CD4-positive, alpha-beta T cell (primary cell): ENCODE measurements at places on chromosomes 12 and 14. TPM values are rescaled to one million over a fixed set of nuclear protein-coding genes. Genes with fewer than 3 reads are reported as not detected.

IRF9 gene
- total RNA-seq: 262 TPM

KRT78 gene
- not detected for total RNA-seq

PIK3C2G gene
- total RNA-seq: not detected

FERMT2 gene
- total RNA-seq: 0.44 TPM

UBE2N gene
- 89.8 TPM for total RNA-seq

LMNTD1 gene
- total RNA-seq: not detected

INHBC gene
- 0.20 TPM for total RNA-seq

OTOGL gene
- total RNA-seq: not detected

SOS2 gene
- 56.7 TPM for total RNA-seq

ENO2 gene
- total RNA-seq: 103 TPM

PKP2 gene
- total RNA-seq: 0.22 TPM

SVOP gene
- total RNA-seq: not detected

COL2A1 gene
- not detected for total RNA-seq

CACNA2D4 gene
- 10.5 TPM for total RNA-seq

MUCL1 gene
- not detected for total RNA-seq

CMA1 gene
- not detected for total RNA-seq

AJUBA gene
- total RNA-seq: 1.1 TPM

SMCO3 gene
- total RNA-seq: not detected

DNA sequence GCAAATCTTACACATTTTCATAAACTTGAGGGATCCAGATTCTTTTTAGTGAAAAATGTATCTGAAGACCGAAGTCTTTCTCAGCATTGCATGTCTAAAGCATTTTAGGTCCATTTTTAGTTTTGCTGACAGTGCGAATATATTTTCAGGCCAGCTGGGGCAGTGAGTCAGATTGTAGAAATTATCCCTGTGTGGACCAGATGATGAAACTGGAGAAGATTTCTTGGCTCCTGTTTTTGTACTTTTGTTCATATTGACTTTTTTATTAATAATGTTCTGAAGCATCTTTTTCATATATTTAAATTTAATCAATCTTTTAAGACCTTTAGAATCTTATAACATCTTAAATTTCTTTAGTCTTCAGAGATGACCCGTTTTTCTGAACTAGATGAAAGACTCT is 173.1 kb downstream of the FLRT2 start:
- H3K27ac ChIP-seq: no peak overlapping the region
- no peaks in the 10 kb centered on the region for H3K27me3 ChIP-seq
- no peaks in the 10 kb centered on the region for H3K4me1 ChIP-seq
- DNase-seq: no peak
- no peaks in the 10 kb centered on the region for H3K36me3 ChIP-seq

GRCh38 chr14:104708606-104709268 is 15.3 kb upstream of the ADSS1 start:
- H3K4me1 ChIP-seq: peaks cover 8% of the 10 kb centered on the region
- H3K4me3 ChIP-seq: no peak overlapping the region
- DNase-seq: peak; percentile 85
- H3K27ac ChIP-seq: no peak overlapping the region
- peaks cover 54% of the 10 kb centered on the region for H3K36me3 ChIP-seq
- no peaks in the 10 kb centered on the region for H3K27me3 ChIP-seq

GRCh38 chr12:3294481-3294911 is 196.5 kb upstream of the PRMT8 start:
- H3K4me3 ChIP-seq: no peak overlapping the region
- H3K27ac ChIP-seq: no peak overlapping the region
- H3K36me3 ChIP-seq: no peaks in the 10 kb centered on the region
- no peak for DNase-seq
- peaks cover 3% of the 10 kb centered on the region for H3K27me3 ChIP-seq
- no peaks in the 10 kb centered on the region for H3K4me1 ChIP-seq

- no peak overlapping the region for H3K4me3 ChIP-seq
- H3K27ac ChIP-seq: no peak overlapping the region
- DNase-seq: no peak
- no peaks in the 10 kb centered on the region for H3K36me3 ChIP-seq
Measured at GRCh38 chr12:33116284-33116683, 219.7 kb upstream of the PKP2 start.

GRCh38 chr12:97616946-97617345 is 154.3 kb downstream of the RMST start:
- H3K4me1 ChIP-seq: no peaks in the 10 kb centered on the region
- no peak overlapping the region for H3K27ac ChIP-seq
- H3K36me3 ChIP-seq: no peaks in the 10 kb centered on the region

- no peaks in the 10 kb centered on the region for H3K27me3 ChIP-seq
- no peak overlapping the region for H3K27ac ChIP-seq
- no peak for DNase-seq
- H3K4me1 ChIP-seq: peaks cover 8% of the 10 kb centered on the region
Measured at GRCh38 chr12:116257215-116257614, 20.3 kb downstream of the MED13L start.

DNA sequence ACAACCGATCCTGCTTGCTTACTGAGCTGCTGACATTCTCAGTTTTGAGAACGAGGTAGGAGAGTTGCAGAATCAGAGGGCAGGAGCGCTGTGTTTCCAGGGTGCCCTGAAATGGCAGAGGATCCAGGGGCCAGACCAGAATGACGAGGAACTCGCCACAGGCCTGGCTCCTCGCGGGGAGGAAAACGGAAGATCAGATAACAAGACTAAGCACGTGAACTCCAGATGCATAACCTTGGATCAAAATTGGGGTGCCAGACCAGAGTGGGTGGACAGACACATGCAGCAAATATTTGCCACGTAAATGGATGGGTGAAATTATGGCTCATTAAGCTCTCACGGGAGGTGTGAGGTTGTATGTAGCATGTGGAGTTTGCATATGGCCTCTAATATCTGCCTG is 46.5 kb downstream of the ELK3 start:
- H3K27me3 ChIP-seq: no peaks in the 10 kb centered on the region
- no peak overlapping the region for H3K4me3 ChIP-seq
- H3K4me1 ChIP-seq: peaks cover 79% of the 10 kb centered on the region
- DNase-seq: no peak

DNA sequence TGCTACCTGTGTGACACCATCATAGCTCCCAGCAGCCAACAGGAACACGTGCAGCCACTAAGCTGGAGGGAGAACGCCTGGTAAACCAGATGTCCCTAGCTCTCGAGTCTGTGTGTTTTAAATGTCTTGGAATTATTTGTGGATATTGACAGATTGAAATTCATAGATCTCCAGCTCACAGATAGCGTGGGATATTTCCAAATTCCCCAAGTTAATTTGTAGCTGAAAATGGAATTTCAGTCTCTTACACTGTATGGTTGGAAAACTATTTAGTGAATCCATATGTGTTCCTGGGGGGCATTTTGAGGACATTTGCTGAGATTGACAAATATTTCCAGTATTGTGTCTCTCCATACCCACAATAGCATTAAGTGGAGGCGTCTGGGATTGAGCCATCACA is 618.6 kb upstream of the TMEM132C start:
- no peak overlapping the region for H3K4me3 ChIP-seq
- no peak overlapping the region for H3K27ac ChIP-seq
- no peaks in the 10 kb centered on the region for H3K4me1 ChIP-seq
- H3K27me3 ChIP-seq: no peaks in the 10 kb centered on the region
- H3K36me3 ChIP-seq: no peaks in the 10 kb centered on the region

GRCh38 chr14:104773505-104774452 is 20.8 kb downstream of the SIVA1 start:
- H3K27ac ChIP-seq: no peak overlapping the region
- no peaks in the 10 kb centered on the region for H3K27me3 ChIP-seq
- peaks cover 31% of the 10 kb centered on the region for H3K36me3 ChIP-seq
- H3K4me3 ChIP-seq: no peak overlapping the region

GRCh38 chr14:104930526-104931303 is 6.0 kb downstream of the PLD4 start:
- no peak overlapping the region for H3K27ac ChIP-seq
- H3K4me3 ChIP-seq: no peak overlapping the region
- DNase-seq: no peak
- peaks cover 7% of the 10 kb centered on the region for H3K27me3 ChIP-seq
- peaks cover 16% of the 10 kb centered on the region for H3K4me1 ChIP-seq

GRCh38 chr14:70896981-70897380 is 10.3 kb upstream of the PCNX1 start:
- H3K27me3 ChIP-seq: no peaks in the 10 kb centered on the region
- no peaks in the 10 kb centered on the region for H3K36me3 ChIP-seq
- no peak overlapping the region for H3K27ac ChIP-seq
- H3K4me3 ChIP-seq: no peak overlapping the region

- no peak for DNase-seq
- no peak overlapping the region for H3K27ac ChIP-seq
- H3K4me3 ChIP-seq: no peak overlapping the region
- H3K36me3 ChIP-seq: peaks cover 73% of the 10 kb centered on the region
Measured at GRCh38 chr12:131759176-131759575, 48.3 kb downstream of the SFSWAP start.

- no peaks in the 10 kb centered on the region for H3K27me3 ChIP-seq
- DNase-seq: no peak
- no peak overlapping the region for H3K27ac ChIP-seq
- no peaks in the 10 kb centered on the region for H3K4me1 ChIP-seq
- H3K4me3 ChIP-seq: no peak overlapping the region
Measured at GRCh38 chr14:55317542-55318306, 46.5 kb downstream of the FBXO34 start.

- DNase-seq: no peak
- H3K4me1 ChIP-seq: peaks cover 19% of the 10 kb centered on the region
- H3K4me3 ChIP-seq: no peak overlapping the region
- no peaks in the 10 kb centered on the region for H3K27me3 ChIP-seq
Measured at GRCh38 chr12:9793779-9794395, 33.2 kb upstream of the CD69 start.

GRCh38 chr12:33587354-33587753 is 147.7 kb upstream of the SYT10 start:
- DNase-seq: no peak
- H3K36me3 ChIP-seq: no peaks in the 10 kb centered on the region
- H3K27ac ChIP-seq: no peak overlapping the region
- H3K4me1 ChIP-seq: no peaks in the 10 kb centered on the region
- H3K27me3 ChIP-seq: no peaks in the 10 kb centered on the region

- H3K27me3 ChIP-seq: peaks cover 10% of the 10 kb centered on the region
- H3K27ac ChIP-seq: no peak overlapping the region
- H3K36me3 ChIP-seq: no peaks in the 10 kb centered on the region
- DNase-seq: no peak
- peaks cover 24% of the 10 kb centered on the region for H3K4me1 ChIP-seq
Measured at GRCh38 chr14:92903359-92903758, 19.6 kb upstream of the CHGA start.

- no peak for DNase-seq
- no peaks in the 10 kb centered on the region for H3K36me3 ChIP-seq
Measured at GRCh38 chr12:19811922-19812321, 372.6 kb downstream of the AEBP2 start.

DNA sequence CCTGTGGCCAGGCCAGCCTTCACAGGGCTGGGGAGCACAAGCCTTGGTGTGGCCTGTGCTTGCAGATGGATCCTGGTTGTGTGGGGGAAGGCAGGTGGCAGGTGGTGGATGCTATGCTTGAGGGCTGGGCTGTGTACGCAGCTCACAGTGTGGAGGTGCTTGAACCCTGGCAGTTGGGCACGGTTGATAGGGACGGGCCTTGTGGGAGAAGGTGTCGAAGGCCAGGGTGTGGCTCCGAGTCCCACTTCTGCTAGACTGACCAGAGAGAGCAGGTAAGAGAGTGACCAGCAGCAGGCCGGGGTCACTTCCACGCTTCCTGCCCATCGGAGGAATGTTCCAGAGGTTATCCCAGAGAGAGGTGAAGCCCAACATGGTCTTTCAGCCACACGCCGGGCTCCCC is 85.5 kb downstream of the CACNA1C start:
- H3K27me3 ChIP-seq: no peaks in the 10 kb centered on the region
- H3K4me3 ChIP-seq: no peak overlapping the region
- no peak overlapping the region for H3K27ac ChIP-seq
- H3K36me3 ChIP-seq: no peaks in the 10 kb centered on the region

- DNase-seq: no peak
- H3K27ac ChIP-seq: no peak overlapping the region
- no peaks in the 10 kb centered on the region for H3K27me3 ChIP-seq
- no peaks in the 10 kb centered on the region for H3K4me1 ChIP-seq
Measured at GRCh38 chr12:27627123-27627852, 69.0 kb upstream of the REP15 start.

- peak; percentile 20 for DNase-seq
- no peaks in the 10 kb centered on the region for H3K27me3 ChIP-seq
- H3K27ac ChIP-seq: no peak overlapping the region
- H3K36me3 ChIP-seq: no peaks in the 10 kb centered on the region
- peaks cover 2% of the 10 kb centered on the region for H3K4me1 ChIP-seq
- H3K4me3 ChIP-seq: no peak overlapping the region
Measured at GRCh38 chr14:32254952-32255679, 52.0 kb upstream of the RNU6-8 start.

- peaks cover 18% of the 10 kb centered on the region for H3K4me1 ChIP-seq
- no peaks in the 10 kb centered on the region for H3K27me3 ChIP-seq
- no peaks in the 10 kb centered on the region for H3K36me3 ChIP-seq
- DNase-seq: no peak
- H3K27ac ChIP-seq: no peak overlapping the region
Measured at GRCh38 chr12:119664642-119665041, 3.3 kb upstream of the PRKAB1 start.

- no peak overlapping the region for H3K4me3 ChIP-seq
- H3K4me1 ChIP-seq: no peaks in the 10 kb centered on the region
- no peaks in the 10 kb centered on the region for H3K27me3 ChIP-seq
- H3K36me3 ChIP-seq: no peaks in the 10 kb centered on the region
Measured at GRCh38 chr12:29396774-29397173, 15.8 kb upstream of the ERGIC2 start.
